T-cell (primary cell): ENCODE measurements at places on chromosomes 11 and 22. TPM values are rescaled to one million over a fixed set of nuclear protein-coding genes. Genes with fewer than 3 reads are reported as not detected.

FBLN1 gene
- 1.5 TPM for total RNA-seq

RAB36 gene
- total RNA-seq = 0.18 TPM

MRPL21 gene
- total RNA-seq = 34.0 TPM

PANX3 gene
- total RNA-seq = not detected

SLC43A3 gene
- total RNA-seq = 17.0 TPM

GGTLC3 gene
- not detected for total RNA-seq

KCNJ1 gene
- total RNA-seq = not detected

POLA2 gene
- total RNA-seq = 15.5 TPM

GAL gene
- not detected for total RNA-seq

ADM2 gene
- 10.7 TPM for total RNA-seq

FAM180B gene
- total RNA-seq = not detected

GALNT18 gene
- total RNA-seq = 0.10 TPM

KRTAP5-7 gene
- total RNA-seq = not detected

SLC22A9 gene
- total RNA-seq = not detected

RIMBP3C gene
- 2.8 TPM for total RNA-seq

GDPD4 gene
- not detected for total RNA-seq

NCR3LG1 gene
- total RNA-seq = 3.6 TPM

KCNK4 gene
- total RNA-seq = 0.35 TPM

SPTBN2 gene
- 0.28 TPM for total RNA-seq

GATD1 gene
- 73.3 TPM for total RNA-seq

CAT gene
- 40.1 TPM for total RNA-seq

RHOD gene
- total RNA-seq = 0.59 TPM

RTCB gene
- total RNA-seq = 45.2 TPM
